Hepatocyte (in vitro differentiated cells): ENCODE measurements at places on chromosomes 3 and 15.

DNA sequence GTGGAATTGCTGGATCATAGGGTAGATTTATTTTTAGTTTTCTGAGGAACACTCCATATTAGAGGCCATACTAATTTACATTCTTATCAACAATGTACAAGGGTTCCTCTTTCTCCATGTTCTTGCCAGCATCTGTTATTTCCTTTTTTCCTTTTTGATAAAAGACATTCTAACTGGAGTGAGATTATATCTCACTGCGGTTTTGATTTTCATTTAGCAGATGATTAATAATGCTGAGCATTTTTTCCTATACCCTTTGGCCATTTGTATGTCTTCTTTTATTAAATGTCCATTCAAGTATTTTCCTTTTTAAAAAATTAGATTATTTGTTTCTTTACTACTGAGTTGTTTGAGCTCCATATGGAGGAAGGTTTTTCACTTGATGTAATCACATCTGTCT, 1189.5 kb downstream of the ZPLD1 start:
- no peak for DNase-seq
- H3K4me1 ChIP-seq = no peaks in the 10 kb centered on the region
- no peak overlapping the region for H3K4me3 ChIP-seq
- H3K36me3 ChIP-seq = no peaks in the 10 kb centered on the region
- no peaks in the 10 kb centered on the region for H3K27me3 ChIP-seq
- H3K27ac ChIP-seq = no peak overlapping the region

DNA sequence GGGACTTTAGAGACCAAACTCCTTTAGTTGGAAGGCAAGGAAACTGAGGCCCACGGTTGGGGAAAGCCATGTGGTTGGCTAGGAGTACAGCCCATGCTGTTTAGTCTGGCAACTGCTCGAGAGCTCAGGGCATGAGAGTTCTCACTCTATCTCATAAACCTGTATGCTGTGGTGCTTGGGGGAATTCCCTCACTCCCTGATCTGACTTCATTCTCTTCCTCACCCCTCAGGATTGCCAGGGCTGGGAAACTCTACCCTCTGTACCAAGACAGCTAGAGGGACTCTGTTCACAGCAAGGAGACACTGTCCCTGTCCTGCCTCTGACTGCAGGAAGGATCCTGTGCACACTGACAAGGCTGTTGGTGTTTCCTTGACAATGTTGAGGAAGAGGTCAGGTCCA, 230.2 kb downstream of the ZNF621 start:
- no peaks in the 10 kb centered on the region for H3K36me3 ChIP-seq
- no peak overlapping the region for H3K27ac ChIP-seq
- no peak for DNase-seq
- H3K4me1 ChIP-seq = no peaks in the 10 kb centered on the region

GRCh38 chr15:51298620-51299019, 39.8 kb downstream of the CYP19A1 start:
- H3K4me3 ChIP-seq = no peak overlapping the region
- peaks cover 3% of the 10 kb centered on the region for H3K4me1 ChIP-seq
- no peak overlapping the region for H3K27ac ChIP-seq
- no peaks in the 10 kb centered on the region for H3K36me3 ChIP-seq
- no peak for DNase-seq

- no peak overlapping the region for H3K4me3 ChIP-seq
- H3K27ac ChIP-seq = no peak overlapping the region
- H3K4me1 ChIP-seq = no peaks in the 10 kb centered on the region
Measured at GRCh38 chr15:98321896-98322295, 326.4 kb upstream of the IGF1R start.

- H3K4me1 ChIP-seq = no peaks in the 10 kb centered on the region
- no peak overlapping the region for H3K4me3 ChIP-seq
- no peaks in the 10 kb centered on the region for H3K36me3 ChIP-seq
- H3K27me3 ChIP-seq = no peaks in the 10 kb centered on the region
Measured at GRCh38 chr15:29074045-29074444, 188.3 kb downstream of the APBA2 start.
